ENCODE measurements at places on chromosomes 7 and 10.

DNA sequence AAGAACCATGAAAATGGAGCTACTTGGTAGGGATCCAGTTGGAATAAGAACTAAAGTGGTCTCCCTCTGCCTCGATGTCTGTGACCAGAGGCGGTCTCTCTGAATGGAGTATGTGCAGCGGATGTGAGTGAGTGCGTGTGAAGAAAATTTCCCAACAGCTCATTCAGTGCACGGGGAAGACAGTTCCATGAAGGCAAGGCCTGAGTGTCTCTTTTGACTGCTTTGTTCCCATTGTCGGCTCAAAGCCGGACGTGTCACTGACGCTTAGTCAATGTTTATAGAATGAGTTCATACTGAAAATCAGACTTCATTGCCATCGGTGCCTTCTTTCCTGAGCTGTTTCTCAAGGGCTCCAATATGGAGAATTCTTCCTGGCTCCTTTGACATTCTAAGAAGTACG lies 55.3 kb upstream of the GRB10 start:
- no peak for DNase-seq

- no peak for DNase-seq
Measured at GRCh38 chr7:88218429-88218745, 1.5 kb downstream of the SRI start.

GRCh38 chr7:28135760-28136159 lies 44.8 kb downstream of the JAZF1 start:
- DNase-seq = no peak

DNA sequence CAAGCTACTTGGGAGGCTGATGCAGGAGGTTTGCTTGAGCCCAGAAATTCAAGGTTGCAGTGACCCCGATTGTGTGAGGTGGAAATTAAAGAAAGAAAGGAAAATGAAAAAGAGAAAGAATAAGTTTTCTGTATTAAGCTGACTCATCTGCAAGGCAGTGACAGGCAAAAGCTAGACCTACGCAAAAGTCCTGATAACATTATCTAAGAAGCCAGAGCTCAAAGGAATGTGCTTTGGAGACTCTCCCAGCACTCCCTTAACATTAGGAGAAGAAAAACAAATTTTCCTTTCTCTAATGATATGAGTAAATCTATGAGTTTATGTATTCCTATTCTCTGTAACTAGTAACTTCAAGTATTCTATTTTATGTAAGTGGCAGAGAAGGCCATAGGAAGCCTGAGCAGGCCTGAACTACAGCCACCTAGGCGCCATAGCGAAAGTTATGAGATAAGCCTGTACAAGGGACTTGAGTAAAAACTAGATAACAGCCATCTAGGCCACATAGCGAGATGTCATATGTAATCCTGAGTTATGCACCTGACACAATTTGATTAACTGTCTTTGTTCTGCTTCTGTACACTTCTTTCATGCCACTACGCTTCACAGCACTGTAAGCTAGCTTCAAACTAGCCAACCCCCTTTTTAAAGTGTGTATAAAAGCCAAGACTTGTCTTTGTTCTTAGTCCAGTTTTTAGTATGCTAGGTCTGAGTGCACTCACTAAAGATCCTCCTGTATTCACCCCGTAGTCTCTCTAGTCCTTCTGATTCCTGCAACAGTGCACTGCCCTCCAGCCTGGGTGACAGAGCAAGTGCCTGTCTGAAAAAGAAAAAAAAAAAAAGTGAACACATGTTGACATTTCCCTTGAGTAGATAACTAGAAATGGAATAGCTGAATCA lies 9.4 kb upstream of the ZWINT start:
- no peak for DNase-seq

GRCh38 chr10:21494191-21495001 lies 31.1 kb downstream of the SKIDA1 start:
- peak; percentile 64 for DNase-seq

All from right cardiac atrium (tissue), 5 donors.